ENCODE measurements at places on chromosomes 2 and 18.

- DNase-seq, result peak; percentile 35
Measured at GRCh38 chr2:108215794-108216211, 24.0 kb upstream of the SULT1C3 start.

GRCh38 chr18:64444819-64445218 lies 295.9 kb upstream of the LINC00305 start:
- DNase-seq, result no peak

DNA sequence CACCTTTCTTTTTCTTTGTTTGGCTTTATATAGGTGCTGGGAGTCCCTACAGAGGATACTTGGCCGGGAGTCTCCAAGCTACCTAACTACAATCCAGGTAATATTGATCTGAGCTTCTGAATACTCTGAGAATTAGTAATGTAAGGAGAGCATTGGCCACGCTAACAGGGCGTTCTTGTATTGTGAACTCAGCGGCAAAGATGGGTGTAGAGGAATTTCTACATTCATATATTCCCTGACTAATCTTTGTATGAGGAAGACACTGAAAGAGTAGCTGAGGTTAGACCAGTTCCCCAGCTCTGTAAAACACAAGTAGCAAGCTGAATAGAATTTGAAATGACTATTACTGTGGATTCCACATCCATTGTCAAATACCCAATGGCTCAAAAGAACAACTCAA lies 48.5 kb downstream of the CDK15 start:
- no peak for DNase-seq

DNA sequence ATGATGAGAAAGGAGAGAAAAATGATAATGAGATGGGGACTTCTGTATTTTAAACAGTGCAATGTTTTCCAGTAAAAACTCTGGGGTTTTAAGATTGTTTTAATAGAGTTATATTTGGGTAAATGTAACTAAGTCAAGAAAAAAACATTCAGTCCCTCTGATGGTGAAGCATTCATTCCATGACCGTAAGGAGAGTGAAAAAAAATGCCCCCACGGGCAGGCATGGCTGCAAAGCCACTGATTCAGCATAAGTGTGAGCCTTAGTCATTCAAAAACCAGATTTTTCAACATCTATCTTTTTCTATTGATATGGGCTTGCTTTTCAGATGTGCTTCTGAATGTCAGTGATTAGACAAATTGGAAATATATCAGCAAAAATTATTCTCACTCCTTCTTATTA lies 957.8 kb downstream of the SLC4A3 start:
- no peak for DNase-seq

- DNase-seq, result peak; percentile 82
Measured at GRCh38 chr18:36075862-36076587, 8.7 kb upstream of the RPRD1A start.

GRCh38 chr2:144320491-144320890 lies 199.4 kb downstream of the ZEB2 start:
- DNase-seq, result peak; percentile 37

GRCh38 chr2:231781798-231782726 lies 980 bp upstream of the PDE6D start:
- peak; percentile 46 for DNase-seq

GRCh38 chr2:173752152-173752551 lies 213.0 kb downstream of the SP3 start:
- peak; percentile 29 for DNase-seq

DNA sequence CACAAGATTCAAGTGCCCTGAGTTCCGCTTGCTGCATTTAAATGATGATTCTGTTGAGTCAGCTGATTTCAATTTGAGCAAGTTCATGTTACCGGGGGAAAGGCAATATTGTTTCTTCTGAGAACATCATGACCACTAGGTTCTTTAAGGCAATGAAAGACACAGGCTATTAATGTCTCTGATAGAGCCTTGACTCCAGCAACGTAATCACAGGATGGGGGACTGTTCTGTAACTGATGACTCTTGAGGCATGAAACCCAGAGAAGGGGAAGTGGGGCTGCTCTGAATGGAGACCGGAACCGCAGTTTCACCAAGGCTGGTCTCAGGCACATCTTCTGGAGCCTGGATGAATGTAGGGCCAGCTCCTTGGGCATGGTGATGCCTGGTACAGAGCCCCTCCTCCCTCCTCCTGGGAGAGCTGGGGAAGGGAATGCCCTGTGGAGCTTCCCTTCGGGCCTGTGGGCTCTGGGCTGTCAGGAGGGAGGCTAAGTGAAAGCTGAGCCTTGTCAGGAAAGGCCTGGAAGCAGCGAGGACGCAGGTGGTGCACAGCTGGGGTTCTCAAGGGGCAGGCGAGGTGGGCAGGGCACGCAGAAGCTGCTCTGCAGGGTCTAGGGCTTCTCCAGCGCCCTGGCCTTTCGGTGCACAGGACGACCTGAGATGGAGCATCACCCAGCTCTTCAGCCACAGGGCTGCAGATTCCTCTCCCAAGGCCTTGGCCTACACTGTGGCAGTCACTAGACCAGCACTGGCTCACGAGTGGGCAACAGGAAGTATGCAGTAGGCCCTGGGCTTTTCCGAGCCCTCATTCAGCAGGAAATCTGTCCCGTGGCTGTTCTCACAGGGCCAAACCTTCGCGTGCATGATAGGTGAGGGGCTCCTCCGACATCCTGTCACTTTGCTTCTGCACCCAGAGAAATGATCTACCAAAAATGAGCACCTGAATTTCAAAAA lies 36.6 kb upstream of the PRLH start:
- DNase-seq, result no peak

GRCh38 chr2:230773039-230773773 lies 60.6 kb downstream of the CAB39 start:
- DNase-seq, result no peak

DNA sequence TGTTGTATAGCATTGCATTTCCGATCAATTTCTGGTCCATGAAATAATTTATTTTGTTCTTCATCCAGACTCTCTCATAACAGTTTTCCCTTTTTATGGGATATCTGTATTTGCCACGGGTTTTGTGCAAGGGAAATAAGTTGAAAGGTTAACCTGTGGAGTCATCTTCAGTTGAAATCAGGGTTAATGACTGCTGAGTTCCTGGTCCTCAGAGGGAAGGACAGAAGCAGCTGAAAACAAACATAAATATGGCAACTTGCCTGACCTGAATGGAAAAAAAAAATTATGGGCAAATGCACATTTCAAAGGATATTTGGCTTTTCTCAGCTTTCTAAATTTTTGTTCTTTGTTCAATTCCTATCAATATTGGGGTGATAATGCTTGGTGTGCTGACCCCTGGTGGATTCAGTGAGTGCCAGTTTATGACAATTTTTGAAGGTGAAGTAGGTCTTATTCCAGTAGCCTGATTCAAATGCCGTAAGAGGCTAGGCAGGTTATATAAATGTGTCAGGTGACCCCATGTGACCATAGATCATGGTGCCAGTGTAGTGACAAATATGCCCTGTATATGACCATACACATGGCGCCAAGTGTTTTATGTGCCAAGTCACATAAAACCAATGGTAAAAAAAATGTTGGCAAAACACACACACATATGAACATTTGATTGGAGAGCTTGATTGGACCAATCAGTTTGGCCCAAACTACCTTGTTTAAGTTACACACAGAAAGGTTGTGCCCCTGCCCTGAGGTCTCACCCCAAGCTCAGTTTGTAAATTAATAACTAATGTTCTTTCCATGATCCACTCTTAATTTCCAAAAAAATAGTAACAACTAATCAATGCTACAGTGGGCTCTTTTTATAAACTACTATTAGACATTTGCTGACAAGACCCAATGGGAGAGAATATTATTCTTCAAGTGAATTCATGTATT lies 47.6 kb upstream of the FAM124B start:
- DNase-seq, result no peak

DNA sequence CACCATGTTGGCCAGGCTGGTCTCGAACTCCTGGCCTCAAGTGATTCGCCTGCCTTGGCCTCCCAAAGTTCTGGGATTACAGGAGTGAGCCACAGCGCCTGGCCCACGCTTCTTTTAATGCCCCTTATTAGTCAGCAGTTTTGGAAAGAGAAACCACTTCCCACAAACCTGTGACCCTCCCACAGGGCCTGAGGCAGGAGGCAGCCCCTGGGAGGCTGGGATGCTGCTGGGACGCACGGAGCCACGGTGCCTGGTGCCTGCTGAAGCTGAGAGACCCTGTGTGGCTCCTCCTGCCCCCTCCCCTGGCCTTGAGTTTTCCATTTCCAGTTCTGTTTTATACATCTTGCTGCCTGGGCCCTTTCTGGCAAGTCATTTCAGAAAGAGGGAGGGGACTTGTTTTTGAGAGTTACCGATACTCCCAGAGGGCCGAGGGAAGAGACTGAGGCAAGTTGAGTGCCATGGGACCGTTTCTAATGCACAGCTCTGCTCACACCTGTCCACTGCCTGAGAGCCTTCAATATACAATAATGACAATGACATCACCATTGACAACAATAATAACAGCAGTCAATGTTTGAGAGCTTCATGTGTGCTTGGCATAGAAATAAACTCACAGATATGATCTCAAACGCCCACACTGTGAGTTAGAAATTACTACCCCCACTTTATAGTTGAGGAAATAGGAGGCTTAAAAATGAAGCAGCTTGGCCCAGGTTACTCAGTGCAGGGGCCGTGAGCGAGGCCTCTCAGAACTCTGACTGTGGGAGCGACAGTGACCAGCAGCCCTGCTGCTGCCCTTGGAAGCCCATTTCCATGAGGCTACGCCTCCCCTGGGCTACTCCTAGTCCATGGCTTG lies 78.1 kb upstream of the YWHAQ start:
- no peak for DNase-seq

GRCh38 chr2:8416001-8416571 lies 265.8 kb upstream of the ID2 start:
- DNase-seq, result no peak

- DNase-seq, result no peak
Measured at GRCh38 chr2:81523344-81523743, 1218.8 kb upstream of the LRRTM1 start.

DNA sequence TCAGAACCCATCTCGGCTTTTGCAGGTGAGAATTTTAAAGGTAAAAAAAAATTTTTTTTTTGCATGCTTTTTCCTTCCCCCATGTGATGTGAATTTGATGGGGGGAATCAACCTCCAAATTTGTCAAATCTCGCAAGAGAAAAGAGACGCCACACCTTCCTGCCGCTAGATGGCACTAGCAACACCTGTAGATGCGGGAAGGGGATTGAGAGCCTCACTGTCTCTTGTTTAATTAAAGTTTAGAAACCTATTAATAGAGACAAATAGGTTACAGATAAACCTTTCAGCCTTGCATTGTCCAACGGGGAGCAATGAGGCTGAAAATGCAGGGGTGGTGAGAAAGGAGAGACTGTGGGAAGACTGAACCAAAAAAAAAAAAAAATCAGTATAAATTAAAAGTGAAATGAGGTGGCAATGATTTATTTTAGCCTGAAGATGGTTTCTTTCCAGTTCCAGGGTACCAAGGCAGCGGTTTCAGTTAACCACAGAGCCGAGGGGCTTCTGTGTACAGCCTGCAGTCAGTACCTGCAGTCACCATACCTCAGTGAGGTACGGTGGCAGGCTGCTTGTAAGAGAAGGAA lies 84.6 kb downstream of the NRP2 start:
- peak; percentile 6 for DNase-seq

GRCh38 chr2:7604456-7604855 lies 687.2 kb downstream of the RNF144A start:
- no peak for DNase-seq

DNA sequence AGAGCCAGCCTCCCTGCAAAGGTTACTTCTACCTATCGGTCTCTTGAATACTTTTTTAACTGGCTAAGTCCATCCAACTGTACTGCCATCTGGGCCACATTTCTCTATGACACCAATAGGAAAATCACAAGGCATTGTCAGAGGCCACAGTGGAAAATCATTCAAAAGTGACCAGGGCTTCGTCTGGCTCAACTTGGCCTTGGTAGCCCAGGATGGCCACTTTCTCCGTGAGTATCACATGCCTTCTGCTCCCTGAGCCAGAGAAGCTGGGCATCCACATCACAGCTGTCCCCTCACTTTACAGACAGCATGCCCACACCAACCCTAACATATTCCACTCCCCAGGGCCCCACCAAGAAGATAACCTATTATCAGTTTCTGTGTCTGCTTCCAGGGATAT lies 5.8 kb downstream of the CIB4 start:
- DNase-seq, result no peak

GRCh38 chr2:227713291-227713690 lies 4.5 kb downstream of the SLC19A3 start:
- DNase-seq, result no peak

DNA sequence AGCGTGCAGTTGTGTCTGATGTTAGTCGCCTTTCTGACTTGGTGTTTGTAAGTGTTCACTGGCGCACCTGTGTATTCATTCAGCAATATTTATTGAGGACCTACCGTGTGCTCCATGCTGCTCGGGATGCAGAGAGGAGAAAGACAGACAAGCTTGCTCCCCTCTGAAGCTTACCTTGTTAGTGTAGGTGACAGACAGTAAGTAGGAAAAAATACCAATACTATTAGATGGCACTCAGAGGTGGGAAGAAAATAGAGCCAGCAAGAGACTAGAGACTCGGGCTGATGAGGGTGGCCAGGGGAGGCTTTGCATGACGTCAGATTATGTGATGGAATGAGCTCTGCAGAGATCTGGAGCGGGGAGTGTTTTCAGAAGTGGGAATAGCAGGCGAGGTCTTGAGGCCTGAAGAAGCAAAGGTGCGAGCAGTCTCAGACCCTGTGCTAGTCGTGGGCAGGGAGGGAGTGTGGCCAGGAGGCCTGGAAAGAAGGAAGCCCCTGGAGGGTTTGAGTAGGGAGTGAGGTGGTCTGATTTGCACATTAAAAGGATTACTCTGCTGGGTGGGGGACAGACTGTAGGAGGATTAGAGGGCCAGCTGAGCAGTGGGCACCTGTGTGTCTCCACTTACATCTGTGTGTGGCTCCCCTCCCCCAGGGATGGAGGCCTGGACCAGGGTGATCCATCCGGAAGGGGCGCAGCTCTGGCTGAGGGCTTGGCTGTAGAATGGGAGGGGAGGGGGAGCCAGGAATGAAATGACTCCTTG lies 11.8 kb downstream of the MTCL1 start:
- no peak for DNase-seq

- DNase-seq, result no peak
Measured at GRCh38 chr2:125450092-125450491, 1205.9 kb upstream of the GYPC start.

DNA sequence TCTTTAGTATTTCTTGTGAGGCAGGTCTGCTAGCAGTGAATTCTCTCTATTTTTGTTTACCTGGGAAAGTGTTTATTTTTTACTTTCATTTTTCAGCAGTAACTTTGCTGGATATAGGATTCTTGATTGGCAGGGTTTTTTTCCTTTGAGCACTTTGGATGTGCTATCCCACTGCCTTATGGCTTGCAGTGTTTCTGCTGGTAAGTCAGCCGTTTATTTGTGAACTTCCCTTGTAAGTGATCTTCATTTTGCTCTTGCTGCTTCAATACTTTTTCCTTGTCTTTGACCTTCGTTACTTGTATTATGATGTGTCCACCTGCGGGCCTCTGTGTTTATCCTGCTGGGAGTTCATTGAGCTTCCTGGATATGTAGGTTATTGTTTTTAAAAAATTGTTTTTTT lies 54.7 kb downstream of the SLC66A2 start:
- DNase-seq, result no peak

Measured in HL-60 (cell line).